ENCODE measurements at places on chromosomes 16 and 17.

- no peak for DNase-seq
These were observed 46.6 kb downstream of the NUP93 start for GRCh38 chr16:56776562-56776961.

DNA sequence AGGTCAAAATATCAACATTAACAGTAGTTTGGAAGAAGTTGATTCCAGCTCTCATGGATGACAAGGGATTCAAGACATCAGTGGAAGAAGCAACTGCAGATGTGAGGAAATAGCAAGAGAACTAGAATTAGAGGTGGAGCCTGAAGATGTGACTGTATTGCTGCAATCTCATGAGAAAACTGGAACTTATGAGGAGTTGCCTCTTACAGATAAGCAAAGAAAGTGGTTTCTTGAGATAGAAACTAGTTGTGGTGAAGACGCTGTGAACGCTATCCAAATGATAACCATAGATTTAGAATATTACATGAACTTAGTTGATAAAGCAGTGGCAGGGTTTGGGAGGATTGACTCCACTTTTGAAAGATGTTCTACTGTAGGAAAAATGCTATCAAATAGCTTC is 67.8 kb downstream of the GOSR1 start:
- no peak for DNase-seq

- peak; percentile 49 for DNase-seq
These were observed 214.0 kb upstream of the MPHOSPH6 start for GRCh38 chr16:82384017-82384416.

DNA sequence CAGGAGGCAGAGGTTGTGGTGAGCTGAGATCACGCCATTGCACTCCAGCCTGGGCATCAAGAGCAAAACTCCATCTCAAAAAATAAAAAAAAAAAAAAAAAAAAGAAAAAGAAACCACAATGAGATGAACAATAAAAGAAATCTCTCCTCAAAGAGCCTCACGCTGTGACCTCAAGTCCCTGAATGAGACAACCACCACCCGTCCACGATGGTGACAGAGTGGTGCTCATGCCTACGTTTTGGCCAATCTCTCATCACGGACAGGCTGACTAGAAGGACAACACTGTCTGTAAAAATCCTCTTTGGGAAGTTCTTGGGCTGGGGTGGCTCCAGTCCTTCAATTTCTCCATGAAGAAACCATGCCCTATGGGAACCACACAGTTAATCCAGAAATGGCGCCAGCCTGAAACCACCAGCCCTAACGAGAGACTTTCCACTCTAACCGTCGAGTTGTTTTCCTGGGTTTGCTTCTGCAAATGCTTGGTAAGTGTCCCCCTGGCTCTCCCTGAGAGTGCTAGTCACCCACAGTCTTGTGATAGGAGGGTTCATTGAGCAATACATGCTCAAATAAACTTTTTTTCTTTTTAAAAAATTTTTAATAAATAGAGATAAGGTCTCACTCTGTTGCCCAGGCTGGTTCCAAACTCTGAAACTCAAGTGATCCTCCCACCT is 15.0 kb upstream of the PRSS27 start:
- DNase-seq, result no peak

- DNase-seq, result no peak
These were observed 52.5 kb downstream of the PIPOX start for GRCh38 chr17:29095439-29095838.

GRCh38 chr17:66633317-66633965 is 201.5 kb upstream of the CACNG5 start:
- DNase-seq, result peak; percentile 37

DNA sequence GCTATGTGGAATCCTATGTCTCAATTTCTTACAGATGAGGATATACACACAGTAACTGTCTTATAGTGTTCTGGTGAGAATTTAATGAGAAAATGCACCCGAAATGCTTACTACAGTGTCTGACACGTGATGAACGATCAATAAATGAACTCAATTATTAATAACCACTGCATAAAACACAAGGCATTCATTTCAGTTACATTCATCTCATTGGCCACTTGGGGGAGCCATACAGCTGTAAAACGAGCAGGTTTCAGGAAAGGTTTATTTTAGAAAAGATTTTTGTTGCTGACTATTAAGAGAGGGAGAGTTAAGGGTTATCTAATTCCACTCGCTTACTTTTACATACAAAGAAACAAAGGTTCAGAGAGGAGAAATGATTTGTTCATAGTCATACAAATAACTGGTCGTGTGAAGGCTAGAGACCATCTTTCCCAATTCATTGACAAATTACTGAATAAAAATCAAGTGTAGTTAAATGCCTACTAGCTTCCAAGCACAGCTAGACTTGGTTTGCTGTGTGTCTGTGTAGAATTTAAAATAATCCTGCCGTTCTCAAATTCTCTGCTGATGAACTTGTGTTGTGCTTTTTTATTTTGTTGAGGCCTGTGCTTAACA is 160.1 kb downstream of the MAP2K4 start:
- peak; percentile 59 for DNase-seq

DNA sequence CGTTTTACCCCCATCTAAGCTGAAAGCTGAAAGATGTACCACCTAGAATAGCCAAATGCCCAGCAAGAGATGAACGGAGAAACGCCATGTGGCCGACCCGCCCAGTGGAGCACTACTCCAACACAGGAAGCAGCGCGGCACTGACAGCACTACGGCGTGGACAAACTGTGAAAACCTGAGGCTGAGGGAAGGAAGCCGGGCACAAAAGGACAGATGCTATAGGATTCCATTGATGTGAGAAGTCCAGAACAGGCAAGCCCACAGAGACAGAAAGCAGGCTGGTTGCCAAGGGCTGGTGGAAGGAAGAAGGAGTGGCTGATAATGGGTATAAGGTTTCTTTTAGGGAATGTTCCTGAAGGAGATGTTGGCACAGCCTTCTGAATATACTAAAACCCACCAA is 29.4 kb upstream of the SLC38A8 start:
- no peak for DNase-seq
